ENCODE measurements at places on chromosomes 16 and 17.

- peak; percentile 96 for DNase-seq
These were observed 3.2 kb upstream of the TMEM88 start for GRCh38 chr17:7851438-7852261.

GRCh38 chr16:71895679-71896365, 491 bp downstream of the IST1 start:
- no peak for DNase-seq

DNA sequence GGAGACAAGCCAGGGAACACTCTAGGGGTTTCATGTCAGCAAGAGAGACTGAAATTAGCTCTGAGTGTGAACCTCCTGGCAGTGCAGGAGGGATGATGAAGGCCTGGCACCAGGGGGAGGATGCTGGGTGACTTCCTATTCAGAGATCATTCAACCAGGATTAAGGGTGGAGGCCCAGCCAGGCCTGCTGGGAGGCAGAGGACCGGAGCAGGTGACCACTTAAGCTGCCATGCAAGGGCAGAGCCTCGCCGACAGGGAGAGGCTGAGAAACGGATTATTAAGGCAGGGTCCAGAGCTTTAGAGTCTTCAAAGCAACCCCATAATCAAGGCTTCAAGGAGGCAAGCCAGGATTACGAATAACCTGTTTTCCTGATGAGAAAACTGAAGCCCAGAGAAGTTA, 10.6 kb upstream of the SRCIN1 start:
- no peak for DNase-seq

DNA sequence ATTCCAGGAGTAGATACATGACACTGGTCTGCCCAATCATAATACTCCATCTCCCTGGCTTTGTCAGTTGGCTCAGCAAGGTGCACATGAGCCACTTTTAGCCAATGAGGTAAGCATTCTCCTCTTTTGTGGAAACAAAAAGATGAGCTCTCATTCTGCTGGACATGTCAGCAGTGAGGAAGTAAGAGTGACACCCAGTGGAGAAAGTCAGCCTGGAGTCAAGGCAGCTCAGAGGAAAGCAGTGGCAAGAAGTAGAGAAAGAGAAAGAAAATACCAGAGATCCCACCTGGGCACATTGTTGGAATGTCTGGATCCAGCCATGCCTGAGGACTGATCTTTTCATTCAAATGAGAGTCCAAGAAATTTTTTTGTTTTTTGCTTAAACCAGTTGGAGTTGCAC, 496.9 kb upstream of the C16orf82 start:
- peak; percentile 35 for DNase-seq
